ENCODE measurements at places on chromosomes 2 and 18.

- DNase-seq, result no peak
Measured at GRCh38 chr2:241268716-241269445, 46.6 kb downstream of the HDLBP start.

GRCh38 chr2:44352510-44352909, 8.8 kb downstream of the PREPL start:
- no peak for DNase-seq

DNA sequence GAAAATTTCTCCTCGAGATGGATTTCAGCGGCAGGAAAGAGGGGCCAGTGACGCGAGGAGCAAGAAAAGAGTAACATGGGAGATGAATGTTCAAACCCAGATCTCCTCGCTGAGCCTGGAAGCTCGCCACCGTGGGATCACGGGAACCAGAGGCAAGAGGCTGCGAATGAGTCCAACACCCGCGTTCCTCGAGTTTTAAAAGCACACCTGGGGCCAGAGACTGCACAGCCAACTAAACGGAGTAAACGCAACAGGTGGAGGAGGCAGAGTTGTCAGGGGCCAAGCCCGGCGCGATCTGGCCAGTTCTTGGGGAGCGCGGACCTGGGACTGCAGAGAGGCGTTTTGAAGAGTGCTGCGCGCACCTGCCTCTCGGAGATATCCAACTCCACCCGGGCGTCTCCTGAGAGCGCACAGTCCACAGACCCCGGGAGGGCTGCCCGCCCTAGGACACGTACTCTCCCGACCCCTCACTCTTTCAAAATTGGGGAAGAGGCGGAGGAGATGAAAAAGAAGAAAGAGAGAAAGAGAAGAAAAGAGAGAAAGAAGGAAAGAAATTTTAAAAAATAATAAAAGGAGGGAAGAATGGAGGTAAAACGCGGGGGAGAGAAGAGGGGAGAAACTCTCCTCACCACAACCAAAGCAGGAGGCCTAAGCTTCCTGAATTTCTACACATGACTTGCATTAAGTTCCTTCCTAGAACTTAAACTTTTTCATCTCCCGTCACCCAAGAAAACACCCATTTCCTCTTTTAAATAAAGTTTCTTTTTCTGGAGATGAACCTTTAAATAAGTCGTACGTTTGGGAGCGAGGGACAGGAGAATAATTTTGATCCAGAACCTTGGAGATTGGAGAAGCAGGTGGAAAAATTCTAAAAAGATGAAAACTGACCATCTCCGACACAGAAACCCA, 5.3 kb upstream of the PAX3 start:
- no peak for DNase-seq

GRCh38 chr2:85753035-85753524, 711 bp upstream of the ATOH8 start:
- DNase-seq, result no peak

DNA sequence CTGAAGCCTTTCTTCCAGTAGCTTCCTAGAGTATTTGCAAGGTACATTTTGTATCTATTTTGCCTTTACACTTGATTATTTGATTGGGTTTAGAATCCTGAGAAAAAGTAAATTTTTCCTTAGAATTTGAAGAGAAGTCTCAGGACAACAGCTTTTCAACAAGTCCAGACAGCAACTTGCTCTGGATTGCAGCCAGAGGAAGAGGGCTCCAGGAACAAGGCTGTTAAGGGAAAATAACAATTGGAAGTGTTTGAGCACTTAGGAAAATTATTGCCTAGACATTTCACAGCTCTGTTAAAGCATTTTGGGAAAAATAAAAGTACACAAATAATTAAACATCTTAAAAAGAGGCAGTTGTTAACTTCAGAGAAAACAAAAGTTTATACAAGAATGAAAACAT, 58.3 kb upstream of the RAPGEF4 start:
- no peak for DNase-seq

DNA sequence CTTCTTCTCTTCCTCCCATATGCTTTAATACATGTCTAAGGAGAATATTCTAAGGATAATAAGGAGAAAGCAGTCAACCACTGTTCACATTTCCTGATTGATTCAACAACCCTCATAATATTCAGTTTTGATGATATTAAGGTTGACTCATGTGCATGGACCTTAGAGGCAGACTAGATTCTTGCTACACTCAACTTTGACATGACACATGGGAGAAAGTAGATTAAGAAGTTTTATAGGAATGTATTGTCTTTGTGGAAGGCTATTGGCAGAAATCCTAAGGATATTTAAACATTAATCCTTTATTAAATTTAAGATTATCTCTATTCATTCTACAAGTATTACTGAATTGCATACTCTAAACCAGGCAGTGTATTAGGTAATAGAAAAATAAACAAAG, 309.1 kb upstream of the CYRIA start:
- DNase-seq, result no peak

DNA sequence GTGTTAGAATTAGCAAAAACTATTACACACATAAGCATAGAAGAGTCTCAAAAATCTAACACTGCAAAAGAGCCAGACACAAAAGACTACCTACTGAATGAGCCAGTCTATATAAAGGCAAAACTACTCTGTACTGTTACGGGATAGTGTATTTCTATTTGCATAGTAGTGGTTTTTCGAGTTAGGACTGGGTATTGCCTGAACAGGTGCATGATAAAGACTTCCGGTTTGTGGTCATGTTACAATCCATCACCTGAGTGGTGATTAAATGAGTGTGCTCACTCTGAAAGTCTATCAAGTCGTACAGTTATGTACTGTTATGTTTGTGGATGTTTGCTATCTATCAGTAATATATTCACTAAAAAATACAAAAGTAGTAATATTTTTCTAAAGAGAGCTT, 523.3 kb upstream of the SYT4 start:
- no peak for DNase-seq

DNA sequence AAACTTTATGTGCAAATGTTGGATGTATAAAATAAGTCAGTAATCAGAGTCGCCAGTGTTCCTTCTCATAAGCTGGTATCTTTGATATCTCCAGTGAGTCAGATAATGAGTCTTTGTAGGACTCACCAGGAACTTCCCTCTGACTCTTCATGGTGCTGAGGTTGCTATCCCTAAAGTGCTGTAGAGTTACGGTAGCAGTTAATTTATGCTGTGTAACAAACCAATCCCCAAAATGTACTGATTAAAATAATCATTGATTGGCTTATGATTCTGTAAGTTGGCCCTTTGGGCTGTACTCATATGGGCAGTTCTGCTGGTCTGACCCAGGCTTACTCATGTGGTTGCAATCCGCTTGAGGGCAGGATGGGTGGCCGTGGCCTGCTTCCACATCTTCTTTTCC, 43.8 kb downstream of the MAIP1 start:
- no peak for DNase-seq

- no peak for DNase-seq
Measured at GRCh38 chr2:55103046-55103445, 52.8 kb upstream of the RTN4 start.

- DNase-seq, result no peak
Measured at GRCh38 chr2:144701259-144701658, 181.3 kb upstream of the ZEB2 start.

- peak; percentile 80 for DNase-seq
Measured at GRCh38 chr2:196259507-196260481, 88.4 kb upstream of the STK17B start.

- no peak for DNase-seq
Measured at GRCh38 chr18:56907771-56908170, 239.1 kb upstream of the BOD1L2 start.

DNA sequence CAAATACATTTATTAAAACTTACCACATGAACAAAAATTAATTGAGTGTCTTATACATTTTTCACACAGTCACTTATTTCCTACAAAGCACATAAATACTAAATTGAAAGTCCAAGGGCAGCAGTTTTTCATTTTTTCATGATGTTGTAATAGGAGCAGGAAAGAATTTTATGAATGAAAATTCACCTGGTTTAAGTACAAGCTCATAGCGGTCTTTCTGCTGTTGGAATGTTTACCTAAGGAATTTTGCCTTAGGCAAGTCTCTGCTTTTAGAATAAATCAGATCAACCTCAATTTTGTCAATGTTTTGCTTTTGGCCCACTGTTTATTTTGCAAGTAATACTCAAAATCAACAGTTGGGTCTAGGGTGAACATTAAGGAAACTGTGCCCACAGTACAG, 40.0 kb downstream of the ETAA1 start:
- DNase-seq, result no peak

GRCh38 chr2:121965661-121966060, 210.2 kb downstream of the TSN start:
- DNase-seq, result no peak

DNA sequence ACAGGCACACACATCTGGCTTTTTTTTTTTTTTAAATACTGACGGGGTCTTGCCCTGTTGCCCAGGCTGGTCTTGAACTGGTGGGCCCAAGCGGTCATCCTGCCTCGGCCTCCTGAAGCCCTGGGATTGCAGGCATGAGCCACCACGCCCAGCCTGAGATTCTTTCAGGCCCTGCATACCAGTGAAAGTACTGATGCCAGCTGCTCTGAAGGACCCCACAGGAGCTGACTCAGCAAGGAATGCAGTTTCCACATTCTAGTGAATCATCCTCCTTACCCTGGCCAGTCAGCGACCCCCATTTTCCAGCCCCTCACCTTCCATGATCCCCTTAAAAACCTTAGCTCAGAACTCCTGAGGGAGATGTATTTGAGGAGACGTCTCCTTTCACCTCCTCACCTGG, 5.8 kb upstream of the DTYMK start:
- no peak for DNase-seq

- DNase-seq, result peak; percentile 42
Measured at GRCh38 chr2:45964223-45964841, 312.9 kb downstream of the PRKCE start.

GRCh38 chr18:59835605-59836379, 64.0 kb upstream of the PMAIP1 start:
- DNase-seq, result no peak

GRCh38 chr2:52387937-52388590, 1356.1 kb upstream of the NRXN1 start:
- no peak for DNase-seq

DNA sequence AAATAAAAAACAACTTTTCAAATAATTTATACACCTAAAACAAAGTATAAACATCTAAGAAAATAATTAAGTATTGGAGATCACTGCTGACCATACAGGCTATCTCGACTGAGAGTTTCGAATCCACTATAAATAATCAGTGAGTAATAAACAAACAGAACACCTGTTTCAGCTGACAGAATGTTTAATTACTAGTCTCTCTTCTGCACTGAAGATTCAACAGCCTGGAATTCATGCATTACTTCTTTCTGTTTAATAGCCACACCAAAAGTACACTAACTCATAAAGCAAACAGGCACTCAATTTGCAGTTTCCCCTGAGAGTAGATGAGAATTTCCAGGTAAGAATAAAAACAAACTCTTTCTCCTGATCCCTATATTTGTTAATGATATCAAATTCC, 138.5 kb downstream of the RBMS1 start:
- DNase-seq, result no peak

Data from hematopoietic multipotent progenitor cell treated with erythropoietin and hydrocortisone succinate and interleukin-3 and kit ligand, for 4 days (in vitro differentiated cells).